Activated gamma-delta T cell (primary cell): ENCODE measurements at places on chromosomes 1 and 21.

- no peak for DNase-seq
Measured at GRCh38 chr21:15003463-15004135, 61.2 kb downstream of the NRIP1 start.

GRCh38 chr21:38358098-38358497, 101.3 kb downstream of the KCNJ15 start:
- no peak for DNase-seq

- no peak for DNase-seq
Measured at GRCh38 chr1:109924316-109924715, 13.7 kb downstream of the CSF1 start.

GRCh38 chr1:14094611-14095400, 394.8 kb downstream of the PRDM2 start:
- DNase-seq, result no peak
